ENCODE measurements at places on chromosomes 5 and 9.

GRCh38 chr9:117957267-117957666, 253.1 kb downstream of the TLR4 start:
- no peak for DNase-seq

GRCh38 chr5:56175488-56175887, 57.6 kb downstream of the ANKRD55 start:
- no peak for DNase-seq

DNA sequence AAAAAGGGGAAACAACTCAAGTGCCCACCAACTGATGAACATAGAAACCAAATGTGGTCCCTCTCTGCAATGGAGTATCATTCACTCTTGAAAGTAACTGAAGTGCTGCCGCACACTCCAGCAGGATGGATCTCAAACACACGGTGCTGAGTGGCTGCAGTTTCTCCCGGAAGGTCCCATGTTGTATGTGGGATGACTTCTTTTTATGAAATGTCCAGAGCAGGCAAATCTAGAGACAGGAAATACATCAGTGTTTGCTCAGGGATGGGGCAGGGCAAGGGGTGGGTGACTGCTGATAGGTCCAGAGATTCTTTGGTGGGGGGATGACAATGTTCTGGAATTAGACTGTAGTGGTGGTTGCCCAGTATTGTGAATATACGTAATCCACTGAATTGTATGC, 89.9 kb upstream of the ADAMTS2 start:
- DNase-seq = no peak

- DNase-seq = no peak
Measured at GRCh38 chr5:113600255-113600905, 86.9 kb downstream of the YTHDC2 start.

GRCh38 chr5:134845335-134845851, 375 bp upstream of the C5orf24 start:
- DNase-seq = no peak

DNA sequence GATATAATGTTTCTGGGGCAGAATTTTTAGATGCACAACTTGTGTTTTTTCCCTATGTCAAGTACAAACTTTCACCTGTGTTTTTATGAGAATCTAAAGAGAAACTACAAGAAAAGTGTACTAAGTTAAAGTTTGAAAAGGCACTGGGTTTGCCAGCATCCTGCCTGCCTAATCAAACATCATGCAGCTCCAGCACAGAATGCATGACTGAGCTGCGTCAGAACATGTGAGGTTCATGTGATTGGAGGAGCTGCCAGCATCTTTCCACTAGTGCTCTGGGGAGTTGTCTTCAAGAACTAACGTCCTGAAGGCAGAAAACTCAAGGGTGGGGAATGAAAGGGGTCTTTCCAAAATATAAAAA, 46.1 kb upstream of the RIC1 start:
- DNase-seq = no peak

DNA sequence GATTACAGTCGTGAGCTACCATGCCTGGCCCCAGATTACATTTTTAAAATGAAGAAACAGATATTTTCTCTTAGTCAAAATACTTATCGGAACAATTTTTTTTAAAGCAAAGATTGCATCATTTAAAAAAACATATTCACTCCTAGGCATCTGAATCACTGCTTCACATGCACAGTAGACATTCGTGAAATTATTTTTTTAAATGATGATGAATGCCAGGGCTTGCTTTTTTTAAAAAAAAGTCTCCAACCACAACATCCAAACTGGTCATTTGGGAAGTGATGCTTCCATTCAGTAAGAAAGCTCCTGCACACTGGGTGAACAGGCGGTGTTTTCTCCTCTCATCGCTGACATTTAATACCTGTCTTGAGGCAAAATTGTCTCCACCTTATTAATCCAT, 223.0 kb upstream of the DMRT1 start:
- DNase-seq = no peak

- no peak for DNase-seq
Measured at GRCh38 chr5:167389537-167389936, 901.9 kb upstream of the WWC1 start.

GRCh38 chr5:173928871-173929574, 40.9 kb downstream of the CPEB4 start:
- DNase-seq = no peak

DNA sequence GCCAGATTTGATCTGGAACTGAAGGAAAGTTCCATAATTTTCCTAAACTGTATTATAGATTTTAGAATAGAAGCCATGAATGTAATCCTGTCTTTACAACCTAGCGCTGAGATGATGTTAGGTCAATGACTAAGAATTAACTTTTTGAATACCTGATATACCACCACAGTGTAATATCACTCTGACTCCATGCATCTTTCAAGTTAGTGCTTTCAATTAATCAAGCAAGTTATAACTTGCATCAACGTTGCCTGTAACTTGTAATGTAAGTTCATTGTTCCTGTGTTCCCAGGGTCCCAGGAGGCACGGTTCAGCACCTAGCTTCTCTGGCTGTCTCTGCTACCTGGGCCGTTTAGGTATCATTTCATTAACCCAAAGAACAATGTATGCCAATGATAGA, 139.3 kb downstream of the CSNK1G3 start:
- no peak for DNase-seq

GRCh38 chr5:178202541-178202940, 1.8 kb upstream of the HNRNPAB start:
- DNase-seq = no peak

DNA sequence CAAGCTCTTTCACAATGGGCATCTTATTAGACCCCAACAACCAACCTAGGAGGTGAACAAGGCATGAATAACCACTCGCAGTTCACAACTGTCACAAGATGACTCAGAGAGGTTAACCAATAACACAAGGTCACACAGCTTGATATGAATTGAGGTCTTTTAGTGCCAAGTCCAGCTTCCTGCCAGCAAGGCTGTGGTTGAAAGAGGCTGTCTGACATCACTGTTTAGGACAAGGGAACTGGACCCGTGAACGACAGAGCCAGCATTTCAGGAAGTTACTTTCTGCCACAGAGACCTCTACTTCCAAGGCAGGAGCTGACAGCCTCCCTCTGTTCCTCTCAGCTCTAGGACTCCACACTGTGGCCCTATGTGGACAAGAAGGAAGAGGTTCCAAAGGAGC, 53.4 kb upstream of the ALDH1B1 start:
- no peak for DNase-seq

DNA sequence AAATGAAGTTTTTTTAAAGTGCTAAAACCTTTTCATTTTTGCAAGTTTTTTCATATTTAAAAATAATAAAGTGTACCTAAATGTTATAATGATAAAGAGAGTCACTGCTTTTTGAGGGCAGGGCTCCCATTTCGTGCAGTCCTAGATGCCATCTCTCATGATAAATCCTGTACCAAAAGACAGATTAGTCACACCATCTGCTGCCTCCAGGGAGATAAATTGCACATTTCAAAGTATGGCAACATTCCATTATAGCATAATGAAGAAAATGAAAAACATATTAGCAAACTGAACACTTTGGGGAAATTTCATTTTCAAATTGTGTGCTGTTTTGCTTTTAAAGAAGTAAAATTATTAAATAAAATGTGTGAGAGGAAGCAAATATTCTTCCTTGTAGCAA, 257.2 kb downstream of the KIAA0825 start:
- no peak for DNase-seq

DNA sequence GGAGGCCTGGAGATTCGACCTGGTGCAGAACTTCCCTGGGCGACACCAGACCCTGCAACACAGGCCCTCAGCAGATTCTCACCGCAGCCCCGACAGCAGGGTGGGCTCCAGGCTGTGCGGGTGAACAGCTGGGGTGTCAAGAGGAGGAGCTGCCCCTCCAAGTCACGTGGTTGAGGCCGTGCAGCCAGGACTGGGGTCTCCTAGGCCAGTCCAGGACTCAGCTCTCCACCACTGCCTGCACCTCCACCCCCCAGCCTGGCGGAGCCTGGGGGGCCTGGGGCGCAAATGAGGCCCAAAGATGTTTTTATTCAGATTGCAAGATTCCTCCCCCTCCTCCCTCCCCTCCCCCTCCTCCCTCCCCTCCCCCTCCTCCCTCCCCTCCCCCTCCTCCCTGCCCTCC, 9.2 kb upstream of the AGPAT2 start:
- DNase-seq = no peak

DNA sequence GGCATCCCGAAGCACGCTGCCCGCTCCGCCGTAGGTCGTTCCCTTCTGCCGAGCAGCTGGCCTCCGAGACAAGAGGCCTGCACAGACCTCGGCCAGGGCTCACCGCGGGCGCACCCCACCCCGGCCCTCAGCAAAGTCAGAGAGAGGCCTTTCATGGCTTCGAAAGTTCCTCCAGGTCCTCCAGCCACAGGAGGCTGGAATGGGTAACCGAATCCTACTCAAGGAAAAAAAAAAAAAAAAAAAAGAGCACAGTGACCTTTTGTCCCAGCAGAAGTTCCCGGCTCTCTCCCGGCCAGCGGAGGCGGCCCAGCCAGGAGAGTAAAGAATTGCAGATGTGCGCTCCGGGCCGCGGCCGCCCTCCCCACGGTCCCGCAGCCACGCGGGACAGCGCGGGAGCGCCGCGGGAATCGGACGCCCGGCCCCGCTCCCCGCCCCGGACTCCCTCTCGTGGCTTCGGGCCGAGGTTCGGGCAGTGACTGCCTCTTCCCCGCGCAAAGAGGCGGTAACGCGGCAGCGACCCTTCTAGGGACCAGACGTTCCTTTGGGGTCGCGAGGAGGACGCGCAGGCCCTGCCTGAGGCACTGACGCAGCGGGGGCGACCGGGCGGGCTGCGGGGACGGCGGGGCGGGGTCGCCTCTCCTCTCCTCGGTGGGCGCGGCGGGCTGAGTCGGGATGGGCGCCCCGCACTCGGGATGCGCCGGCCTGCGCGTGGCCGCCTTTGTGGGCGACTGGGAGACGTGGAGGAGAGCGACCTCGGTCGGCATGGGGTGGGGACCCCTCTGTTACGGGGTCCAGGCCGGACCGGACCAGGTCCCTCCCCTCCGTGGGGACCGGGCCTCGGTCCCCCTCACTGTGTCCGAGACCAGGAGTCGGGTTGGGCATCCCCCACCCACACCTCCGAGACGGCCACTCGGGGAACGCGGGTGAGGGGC, 754 bp downstream of the GFPT2 start:
- DNase-seq = no peak

DNA sequence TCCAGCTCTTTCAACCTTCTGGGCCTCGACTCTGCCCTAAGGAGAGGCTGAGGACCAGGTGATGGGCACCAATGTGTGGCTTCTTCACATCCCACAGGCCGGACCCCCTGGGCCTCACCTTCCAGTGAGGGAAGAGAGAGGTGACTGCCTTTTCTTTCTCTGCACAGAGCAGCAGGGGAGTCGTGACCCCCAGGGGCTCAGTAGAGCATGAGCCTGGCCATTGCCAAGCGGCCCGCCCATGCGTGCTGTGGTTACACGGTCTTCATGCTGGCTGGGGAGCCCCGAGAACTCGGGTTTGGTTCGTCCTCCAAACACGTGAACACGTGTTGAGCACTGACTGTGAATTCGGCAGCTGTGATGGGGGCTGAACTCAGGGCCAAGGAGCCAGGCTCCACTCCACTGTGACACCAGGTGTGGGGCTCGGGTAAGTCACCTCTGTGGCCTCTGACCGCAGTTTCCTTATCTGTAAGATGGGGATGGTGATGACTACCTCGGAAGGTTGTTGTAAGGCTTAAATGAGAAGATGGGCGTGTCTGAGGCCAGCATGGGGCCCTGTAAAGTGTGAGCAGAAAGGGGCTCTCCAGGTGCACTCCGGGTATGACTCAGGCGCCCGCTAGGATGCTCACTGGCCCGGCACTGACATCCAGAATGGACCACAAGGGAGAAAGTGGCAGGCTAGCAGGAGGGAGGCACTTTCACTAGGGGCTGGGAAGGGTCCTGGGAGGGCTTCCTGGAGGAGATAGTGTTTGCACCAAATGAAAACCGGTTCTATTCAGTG, 13.4 kb upstream of the GRHPR start:
- DNase-seq = peak; percentile 73

DNA sequence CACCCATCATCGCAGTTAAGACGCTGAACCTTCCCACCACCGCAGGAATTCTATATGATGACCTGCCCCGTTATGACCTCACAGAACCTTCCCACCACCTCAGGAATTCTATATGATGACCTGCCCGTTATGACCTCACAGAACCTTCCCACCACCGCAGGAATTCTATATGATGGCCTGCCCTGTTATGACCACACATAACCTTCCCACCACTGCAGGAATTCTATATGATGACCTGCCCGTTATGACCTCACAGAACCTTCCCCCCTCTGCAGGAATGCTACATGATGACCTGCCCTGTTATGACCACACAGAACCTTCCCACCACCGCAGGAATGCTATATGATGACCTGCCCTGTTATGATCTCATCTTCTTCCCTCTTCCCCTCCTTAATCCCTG, 64.3 kb downstream of the IRX1 start:
- no peak for DNase-seq

DNA sequence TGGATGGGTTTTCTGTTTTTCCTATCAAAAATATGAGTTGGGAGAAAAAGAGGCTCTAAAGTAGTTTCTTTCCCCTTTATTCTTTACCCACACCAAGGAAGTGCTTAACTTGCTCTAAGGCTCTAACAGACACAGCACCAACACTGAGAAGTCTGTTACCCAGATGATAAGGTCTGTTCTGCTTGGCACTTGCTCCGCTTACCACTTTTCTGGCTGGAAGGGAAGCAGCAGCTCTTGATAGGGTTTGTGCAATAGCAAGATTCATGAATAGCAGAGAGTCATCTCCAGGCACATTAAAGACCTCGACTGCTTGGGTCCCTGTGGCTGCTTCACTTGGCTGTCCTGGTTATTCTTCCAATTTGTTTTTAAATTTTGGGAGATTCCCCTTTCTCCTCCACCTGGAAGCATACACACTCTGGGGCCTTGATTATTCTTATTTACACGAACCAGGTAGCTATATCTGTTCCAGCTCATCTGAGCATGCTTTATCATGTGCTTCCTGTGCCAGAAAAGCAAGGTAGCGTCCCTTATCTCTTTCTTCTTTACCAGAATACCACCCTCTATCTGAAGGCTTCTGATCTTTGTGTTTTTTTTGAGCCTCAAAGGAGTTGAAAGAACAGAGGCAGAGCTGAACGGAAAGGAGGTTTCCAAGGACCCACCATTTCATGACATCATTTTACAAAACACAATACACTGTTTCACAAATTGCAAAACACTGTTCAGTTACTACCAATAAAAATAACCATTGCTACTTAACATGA, 24.8 kb downstream of the PPP3R2 start:
- no peak for DNase-seq

GRCh38 chr9:8315211-8315610, 515.6 kb upstream of the DMAC1 start:
- DNase-seq = no peak

- DNase-seq = no peak
Measured at GRCh38 chr5:72179028-72179815, 71.9 kb downstream of the MAP1B start.

GRCh38 chr5:156402387-156402921, 75.5 kb downstream of the SGCD start:
- DNase-seq = peak; percentile 14

- DNase-seq = no peak
Measured at GRCh38 chr5:103505581-103506305, 56.8 kb downstream of the NUDT12 start.

GRCh38 chr5:52665559-52665958, 122.2 kb upstream of the ITGA1 start:
- DNase-seq = no peak

DNA sequence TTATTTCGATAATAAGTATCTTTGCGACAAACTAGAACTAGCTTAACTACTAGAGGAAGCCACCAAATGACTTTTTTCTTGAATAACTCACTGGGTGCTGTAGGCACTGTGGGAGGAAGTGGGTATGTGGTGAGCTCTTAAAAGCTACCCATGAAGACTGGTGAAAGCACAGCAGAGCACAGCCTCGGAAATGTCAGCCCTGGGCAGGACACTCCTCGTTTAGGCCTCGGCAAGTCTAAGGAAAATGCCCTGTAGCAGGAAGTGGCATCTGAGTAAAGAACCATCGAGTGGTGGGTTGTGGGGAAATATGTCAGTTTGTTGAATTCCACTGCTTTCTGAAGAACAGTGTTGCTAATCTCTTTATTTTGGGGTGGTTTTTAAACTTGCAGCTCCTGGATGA, 44.0 kb upstream of the NCS1 start:
- DNase-seq = peak; percentile 79

All from T-helper 22 cell (primary cell).